ENCODE measurements at places on chromosomes 7 and 10. TPM values are rescaled to one million over a fixed set of nuclear protein-coding genes. Genes with fewer than 3 reads are reported as not detected.

Gene PRR15
- total RNA-seq, result not detected

Gene CREB5
- 6.2 TPM for total RNA-seq

Gene KIAA1217
- total RNA-seq, result 266 TPM

Gene NFE2L3
- total RNA-seq, result 1.4 TPM

Gene SPOCK2
- total RNA-seq, result 5.3 TPM

Gene WIPF3
- 6.9 TPM for total RNA-seq

Gene PLXDC2
- 15.1 TPM for total RNA-seq

Gene IFIT1B
- not detected for total RNA-seq

Gene ELN
- 5.3 TPM for total RNA-seq

Gene TRPV5
- not detected for total RNA-seq

Gene NODAL
- total RNA-seq, result not detected

Gene UNCX
- total RNA-seq, result not detected

Gene ADAM12
- total RNA-seq, result not detected

Gene PTN
- 0.29 TPM for total RNA-seq

Gene NOS3
- 3.5 TPM for total RNA-seq

Gene NCAPG2
- 3.5 TPM for total RNA-seq

Gene NEUROG3
- not detected for total RNA-seq

Gene ZCWPW1
- total RNA-seq, result 8.5 TPM

Gene PIK3AP1
- total RNA-seq, result 1.4 TPM

Gene IGFBP1
- total RNA-seq, result not detected

All from gastrocnemius medialis (tissue), 4 donors.